Fibroblast of skin of left biceps (primary cell): ENCODE measurements at places on chromosomes 3 and 15.

DNA sequence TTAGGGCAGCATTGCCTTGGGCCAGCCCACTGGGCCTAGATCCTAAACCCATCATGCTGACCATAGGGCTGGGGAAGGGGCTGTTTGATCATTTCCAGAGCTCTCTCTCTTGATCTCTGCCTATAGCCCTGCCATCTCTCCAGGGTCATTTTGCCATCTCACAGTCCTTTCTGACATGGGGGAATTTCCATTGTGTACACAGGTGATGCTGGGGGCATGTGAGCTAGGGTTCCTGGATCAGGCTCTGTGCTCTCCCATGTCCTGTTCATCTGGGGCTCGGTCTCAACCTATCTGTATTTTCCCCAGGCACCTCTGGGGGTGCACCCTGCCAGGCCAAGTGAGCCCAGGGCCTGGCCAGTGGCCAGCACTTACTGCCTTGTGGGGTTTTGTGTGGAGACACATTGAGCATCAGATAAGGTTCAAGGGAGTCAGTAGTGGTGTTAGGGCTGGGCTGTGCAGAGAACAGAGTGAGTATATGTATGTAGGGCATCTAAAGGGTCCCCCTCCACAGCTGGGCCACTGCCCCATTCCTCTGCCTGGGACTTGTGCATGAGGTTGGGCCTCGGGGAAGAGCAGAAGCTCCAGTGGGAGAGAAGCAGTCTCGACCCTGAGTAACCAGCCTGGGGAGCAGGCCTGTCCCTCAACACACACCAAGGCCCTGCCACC lies 25.7 kb upstream of the APEH start:
- DNase-seq: no peak

GRCh38 chr3:124818398-124819091 lies 68.6 kb downstream of the ITGB5 start:
- DNase-seq: no peak

- DNase-seq: no peak
Measured at GRCh38 chr3:31178467-31178866, 284.0 kb upstream of the GADL1 start.

- no peak for DNase-seq
Measured at GRCh38 chr15:51751697-51752683, 593 bp downstream of the TMOD2 start.

GRCh38 chr3:127254033-127254644 lies 33.7 kb downstream of the PRR20G start:
- no peak for DNase-seq

DNA sequence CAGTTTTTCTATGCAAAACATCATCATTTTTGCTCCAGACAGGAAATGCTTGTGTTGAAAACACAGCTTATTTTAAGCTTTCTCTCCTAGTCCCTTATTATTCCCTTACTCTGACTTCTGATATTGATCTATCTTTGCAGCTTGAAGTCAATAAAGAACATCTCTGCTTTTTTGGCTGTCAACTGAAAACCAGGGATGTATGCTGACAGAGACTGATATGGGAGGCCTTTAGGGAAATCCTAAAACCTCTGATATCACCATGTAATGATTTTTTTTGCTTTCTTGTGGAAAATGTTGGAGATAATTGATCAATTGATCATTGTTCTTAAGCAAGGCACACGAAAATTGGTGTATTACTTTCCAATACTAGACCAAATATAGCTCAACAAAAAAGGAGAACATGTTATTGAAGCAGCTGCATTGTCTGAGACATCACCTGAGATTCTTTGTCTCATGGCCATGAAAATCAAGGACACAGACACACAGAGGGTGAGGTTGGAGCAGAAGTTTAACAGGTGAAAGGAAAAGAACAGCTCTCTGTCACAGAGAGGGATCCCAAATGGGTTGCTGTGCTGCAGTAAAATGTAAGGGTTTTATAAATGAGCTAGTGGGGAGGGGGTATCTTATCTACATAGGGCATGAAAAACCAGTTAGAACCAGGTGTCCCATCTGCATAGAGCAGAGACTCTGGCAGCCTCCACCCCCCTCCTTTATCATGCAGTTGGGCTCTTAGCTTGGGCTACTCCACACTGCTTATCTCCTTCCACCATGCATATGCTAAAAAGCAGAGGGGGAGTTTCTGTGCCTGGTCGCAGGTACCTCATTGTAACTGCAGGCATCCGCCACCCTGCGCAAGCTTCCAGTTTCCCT lies 17.0 kb upstream of the SENP7 start:
- no peak for DNase-seq

GRCh38 chr15:41258750-41259471 lies 27.8 kb downstream of the CHP1 start:
- no peak for DNase-seq

DNA sequence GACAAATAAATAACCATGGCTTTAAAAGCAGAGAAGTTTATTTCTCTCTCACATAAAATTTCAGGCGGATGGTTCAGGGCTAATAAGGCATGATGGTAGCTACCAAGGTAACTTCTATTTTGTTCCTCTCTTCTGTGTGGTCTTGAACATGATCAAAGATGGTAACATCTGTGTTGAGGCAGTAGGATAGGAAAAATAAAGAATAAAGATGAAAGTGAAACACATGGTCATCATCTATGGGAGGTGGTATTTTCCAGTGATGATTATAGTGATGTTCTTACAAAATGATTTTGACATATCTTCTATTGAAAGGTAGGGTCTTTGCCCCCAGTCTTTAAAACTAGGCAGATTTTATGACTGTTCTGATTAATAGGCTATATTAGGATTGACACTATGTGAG lies 14.2 kb upstream of the SST start:
- DNase-seq: no peak

DNA sequence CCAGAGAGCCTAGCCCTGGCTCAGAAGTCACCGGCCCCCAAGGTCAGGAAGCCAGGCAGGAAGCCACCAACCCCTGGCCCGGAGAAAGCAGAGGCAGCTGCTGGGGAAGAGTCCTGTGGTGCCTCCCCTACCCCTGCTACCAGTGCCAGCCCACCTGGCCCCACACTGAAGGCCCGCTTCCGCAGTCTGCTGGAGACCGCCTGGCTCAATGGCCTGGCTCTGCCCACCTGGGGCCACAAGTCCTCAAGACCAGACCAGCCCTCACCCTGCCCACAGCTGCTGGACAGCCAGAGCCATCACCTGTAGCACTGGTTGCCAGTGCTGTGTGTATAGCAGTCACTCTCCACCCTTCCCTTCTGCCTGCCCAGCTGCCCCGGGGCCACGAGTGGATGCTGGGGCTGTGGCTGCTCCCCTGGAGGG lies 9.1 kb downstream of the C15orf39 start:
- DNase-seq: no peak
